ENCODE measurements at places on chromosomes 13 and 19.

DNA sequence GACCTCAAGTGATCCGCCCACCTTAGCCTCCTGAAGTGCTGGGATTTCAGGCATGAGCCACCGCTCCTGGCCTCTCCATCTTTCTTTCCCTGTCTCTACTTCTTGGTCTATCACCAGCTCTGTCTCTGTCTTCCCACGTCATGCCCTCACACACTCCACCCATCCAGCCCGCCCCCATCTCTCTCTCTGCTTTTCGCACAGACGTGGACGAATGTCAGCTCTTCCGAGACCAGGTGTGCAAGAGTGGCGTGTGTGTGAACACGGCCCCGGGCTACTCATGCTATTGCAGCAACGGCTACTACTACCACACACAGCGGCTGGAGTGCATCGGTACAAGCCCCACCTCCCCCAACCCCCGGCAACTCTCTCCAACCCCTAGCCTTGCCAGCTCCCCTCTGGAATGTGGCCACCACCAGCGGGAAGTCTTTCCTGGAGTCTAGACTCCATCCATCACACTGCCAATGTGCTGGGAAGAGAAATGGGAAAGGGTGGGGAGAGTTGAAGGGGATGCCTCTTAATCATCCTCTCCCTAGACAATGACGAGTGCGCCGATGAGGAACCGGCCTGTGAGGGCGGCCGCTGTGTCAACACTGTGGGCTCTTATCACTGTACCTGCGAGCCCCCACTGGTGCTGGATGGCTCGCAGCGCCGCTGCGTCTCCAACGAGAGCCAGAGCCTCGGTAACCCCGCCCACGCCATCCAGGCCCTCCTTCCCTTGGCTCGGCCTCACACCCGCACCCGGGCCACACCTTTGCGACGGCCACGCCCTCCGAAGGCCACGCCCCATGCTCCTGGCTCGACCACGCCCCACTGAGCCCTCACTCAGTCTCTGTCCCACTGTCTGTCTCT lies 22.5 kb downstream of the LTBP4 start:
- DNase-seq, result no peak

DNA sequence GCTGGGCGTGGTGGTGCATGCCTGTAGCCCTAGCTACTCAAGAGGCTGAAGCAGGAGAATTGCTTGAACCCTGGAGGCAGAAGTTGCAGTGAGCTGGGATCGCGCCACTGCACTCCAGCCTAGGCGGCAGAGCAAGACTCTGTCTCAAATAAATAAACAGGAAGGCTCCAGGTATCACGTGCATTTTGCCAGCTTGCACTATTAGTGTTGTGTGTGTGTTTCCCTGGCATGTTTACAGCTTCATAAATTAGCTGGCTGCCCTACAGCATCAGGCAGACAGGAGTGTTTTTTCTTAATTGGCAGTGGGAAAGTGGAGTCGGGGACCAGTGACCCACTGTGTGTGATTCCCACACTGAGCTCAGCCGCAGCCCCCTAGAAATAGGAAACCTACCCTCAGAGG lies 32.6 kb downstream of the SHISA2 start:
- no peak for DNase-seq

DNA sequence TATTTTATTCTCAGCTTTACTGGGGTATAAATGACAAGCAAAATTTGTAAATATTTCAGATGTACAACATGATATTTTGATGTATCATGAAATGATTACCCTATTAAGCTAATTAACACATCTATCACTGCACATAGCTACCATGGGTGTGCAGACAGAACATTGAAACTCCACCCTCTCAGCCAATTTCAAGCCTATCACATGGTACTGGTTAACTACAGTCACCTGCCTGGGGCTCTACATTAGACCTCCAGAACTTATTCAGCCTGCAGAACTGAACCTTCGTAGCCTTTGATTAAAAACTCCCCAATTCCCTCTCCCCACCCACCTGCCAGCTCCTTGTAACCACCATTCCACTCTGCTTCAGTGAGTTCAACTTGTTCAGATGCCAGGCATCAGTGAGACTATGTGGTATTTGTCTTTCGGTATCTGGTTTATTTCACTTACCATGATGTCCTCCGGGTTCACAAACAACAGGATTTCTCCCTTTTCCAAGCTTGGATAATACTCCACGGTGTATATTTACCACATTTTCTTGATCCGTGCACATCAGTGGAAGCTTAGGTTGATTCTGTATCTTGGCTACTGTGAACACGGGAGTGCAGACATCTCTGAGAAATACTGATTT lies 19.2 kb downstream of the RAB20 start:
- DNase-seq, result no peak

- no peak for DNase-seq
These were observed 29.9 kb downstream of the SERP2 start for GRCh38 chr13:44403461-44404056.

DNA sequence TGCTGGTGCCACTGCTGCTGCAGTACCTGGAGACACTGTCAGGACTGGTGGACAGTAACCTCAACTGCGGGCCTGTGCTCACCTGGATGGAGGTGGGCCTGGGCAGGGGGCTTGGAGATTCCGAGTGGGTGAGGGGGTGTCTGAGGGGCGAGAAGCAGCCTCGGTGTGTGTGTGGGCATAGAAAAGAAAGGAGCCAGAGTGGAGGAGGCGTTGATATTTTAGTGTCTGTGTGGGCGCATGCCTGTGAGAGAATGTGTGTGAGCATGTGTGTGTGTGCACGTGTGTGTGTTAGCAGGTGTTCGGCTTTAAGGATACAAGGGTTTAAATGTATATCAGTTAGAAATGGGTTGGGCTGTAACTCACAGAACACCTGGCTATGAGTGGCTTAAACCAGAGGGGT lies 3.7 kb downstream of the ARHGAP33 start:
- DNase-seq, result no peak

DNA sequence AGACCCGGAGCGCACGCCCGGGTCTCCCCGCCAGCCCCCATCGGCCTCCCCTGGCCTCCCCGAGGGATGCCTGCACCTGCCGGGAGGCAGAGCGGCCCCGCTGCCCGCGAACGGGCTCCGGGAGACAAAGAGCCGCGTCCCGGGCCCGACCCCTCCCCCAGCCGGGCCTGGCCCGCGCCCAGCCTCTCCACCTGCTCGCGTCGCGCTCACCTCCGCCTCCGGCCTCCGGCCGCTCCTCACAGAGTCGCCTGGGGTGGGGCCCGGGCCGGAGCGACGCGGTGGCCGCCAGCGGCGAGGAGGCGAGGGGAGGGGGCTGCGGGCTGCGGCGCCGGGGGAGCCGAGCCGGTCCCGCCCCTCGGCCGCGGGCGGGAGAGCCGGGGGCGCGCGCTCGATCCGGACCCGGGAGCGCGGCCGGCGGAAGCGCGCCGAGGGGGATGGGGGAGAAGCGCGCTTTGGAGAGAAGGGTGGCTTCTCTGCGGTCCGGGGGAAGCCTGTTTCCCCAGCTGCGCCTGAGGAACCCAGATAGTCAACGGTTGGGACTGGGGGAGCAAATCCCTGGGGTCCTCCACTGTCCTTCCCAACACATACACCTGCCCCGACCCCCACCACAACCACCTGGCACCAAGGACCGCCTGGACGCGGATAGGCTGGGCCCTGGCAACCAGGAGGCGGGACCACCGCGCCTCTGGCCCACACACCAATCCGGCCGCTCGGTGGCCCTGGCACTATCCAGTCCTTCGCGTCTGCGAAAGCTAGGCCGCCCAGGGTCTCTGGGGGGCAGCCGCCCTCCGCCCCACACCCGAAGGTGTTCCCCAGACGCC lies at the start of gene PRR36:
TSS of gene PRR36 (minus strand) at position 315 of the 821 bp plus-strand sequence. CDS start 701 bp downstream, outside the sequence.
- no peak for DNase-seq

DNA sequence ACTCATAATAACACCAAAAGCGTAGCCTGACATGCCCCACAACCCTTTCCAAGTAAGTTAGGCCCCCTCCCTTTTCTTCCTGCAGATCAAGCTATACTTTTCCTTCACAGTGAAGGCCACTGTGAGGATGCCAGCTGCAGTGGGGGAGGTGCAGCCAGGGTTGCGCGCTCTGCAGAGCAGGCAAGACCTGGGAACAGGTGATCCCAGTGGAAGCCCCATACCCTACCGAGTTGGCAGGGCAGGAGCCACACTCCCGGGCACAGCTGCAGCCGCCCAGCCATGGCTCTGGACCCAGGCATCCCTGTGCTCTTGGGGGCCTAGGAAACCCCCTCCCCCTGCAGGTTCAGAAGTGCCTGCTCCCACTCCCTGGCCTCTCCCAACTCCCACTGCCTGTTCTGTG lies 18.7 kb downstream of the MTMR6 start:
- DNase-seq, result no peak

- DNase-seq, result no peak
These were observed 8.9 kb upstream of the FAM124A start for GRCh38 chr13:51213173-51213728.

- DNase-seq, result no peak
These were observed 6.0 kb upstream of the RASL11A start for GRCh38 chr13:27264648-27265047.

- DNase-seq, result no peak
These were observed 276.0 kb downstream of the SLC7A1 start for GRCh38 chr13:29319451-29319850.

DNA sequence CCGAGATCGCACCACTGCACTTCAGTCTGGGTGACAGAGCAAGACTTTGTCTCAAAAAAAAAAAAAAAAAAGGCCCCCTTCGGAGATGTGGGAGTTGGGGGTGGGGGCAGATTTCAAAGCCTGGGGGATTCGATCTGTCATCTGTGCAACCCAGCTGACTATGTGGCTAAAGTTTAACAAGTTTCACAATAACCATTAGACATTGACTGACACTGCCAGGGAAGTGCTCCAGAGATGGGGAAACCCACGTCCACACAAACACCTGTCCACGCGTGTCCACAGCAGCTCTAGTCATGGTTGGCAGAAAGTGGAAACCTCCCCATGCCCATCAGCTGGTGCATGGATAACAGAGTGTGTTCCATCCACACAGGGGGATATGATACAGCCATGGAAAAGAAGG lies 37.6 kb upstream of the HOMER3 start:
- no peak for DNase-seq

DNA sequence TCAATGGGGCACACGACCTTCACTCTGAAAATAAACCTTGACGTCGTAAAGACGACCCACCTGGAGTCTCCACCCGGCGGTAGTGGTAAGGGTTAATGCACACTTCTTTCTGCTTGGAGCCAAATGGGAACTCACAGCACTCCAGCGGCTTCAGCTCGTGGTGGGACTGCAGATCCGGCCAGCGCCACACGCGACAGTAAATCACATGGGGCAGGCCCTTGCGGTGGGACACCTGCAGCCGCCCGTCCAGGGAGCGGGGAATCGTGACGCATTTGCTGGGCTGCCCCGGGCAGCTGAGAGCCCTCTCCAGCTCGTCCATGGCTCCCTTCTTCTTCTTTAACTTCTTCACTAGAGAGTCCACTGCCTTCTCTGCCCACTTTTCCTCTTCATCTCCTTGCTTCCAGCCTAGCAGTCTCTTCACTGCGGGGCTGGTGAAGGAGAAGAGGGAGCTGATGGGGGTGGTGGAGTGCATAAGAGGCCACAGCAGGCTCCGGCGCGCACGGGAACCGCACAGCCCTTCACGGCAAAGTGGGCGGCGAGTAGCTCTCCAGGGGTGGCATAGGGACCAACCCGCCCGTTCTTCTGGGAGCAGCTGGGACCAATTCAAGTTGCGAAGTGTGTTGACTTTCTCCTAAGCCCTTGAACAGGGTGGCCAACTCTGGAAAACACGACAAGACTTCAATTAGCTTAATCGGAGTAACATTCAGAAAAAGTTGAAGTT lies 40.7 kb downstream of the SMAD9 start:
- no peak for DNase-seq

DNA sequence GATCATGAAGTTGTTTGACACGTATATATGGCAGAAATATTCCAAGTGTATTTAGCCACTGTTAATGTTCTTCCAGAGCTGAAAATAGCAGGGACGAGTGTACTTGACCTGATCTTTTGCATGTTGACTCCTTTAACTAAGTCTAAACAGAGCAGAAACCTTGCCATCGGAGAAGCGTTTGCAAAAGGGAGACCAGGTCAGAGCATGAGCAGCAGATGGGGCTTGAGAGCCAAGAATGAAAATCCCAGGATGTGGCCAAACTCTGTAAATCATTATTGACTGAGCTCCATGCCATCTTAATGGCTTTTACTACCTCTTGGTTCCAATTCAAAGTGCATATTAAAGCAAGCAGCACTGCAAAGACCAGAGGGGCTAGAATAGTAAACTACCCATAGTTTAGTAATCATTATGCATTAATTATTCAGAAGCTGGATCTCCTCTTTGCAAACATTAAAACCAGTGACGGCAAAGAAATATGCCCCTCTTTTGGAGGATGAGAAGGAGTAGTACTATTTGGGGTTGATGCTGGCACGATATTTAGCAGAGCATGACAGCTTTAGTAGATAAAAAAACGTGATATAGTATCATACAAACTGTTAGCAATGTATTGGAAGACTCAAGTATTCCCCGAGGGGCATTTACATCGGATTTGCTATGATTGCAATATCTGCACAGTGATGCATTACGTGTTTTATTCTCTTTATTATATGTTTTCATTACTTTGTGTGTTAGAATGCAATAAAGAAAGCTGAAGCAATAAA lies 55.7 kb downstream of the FAM216B start:
- no peak for DNase-seq

DNA sequence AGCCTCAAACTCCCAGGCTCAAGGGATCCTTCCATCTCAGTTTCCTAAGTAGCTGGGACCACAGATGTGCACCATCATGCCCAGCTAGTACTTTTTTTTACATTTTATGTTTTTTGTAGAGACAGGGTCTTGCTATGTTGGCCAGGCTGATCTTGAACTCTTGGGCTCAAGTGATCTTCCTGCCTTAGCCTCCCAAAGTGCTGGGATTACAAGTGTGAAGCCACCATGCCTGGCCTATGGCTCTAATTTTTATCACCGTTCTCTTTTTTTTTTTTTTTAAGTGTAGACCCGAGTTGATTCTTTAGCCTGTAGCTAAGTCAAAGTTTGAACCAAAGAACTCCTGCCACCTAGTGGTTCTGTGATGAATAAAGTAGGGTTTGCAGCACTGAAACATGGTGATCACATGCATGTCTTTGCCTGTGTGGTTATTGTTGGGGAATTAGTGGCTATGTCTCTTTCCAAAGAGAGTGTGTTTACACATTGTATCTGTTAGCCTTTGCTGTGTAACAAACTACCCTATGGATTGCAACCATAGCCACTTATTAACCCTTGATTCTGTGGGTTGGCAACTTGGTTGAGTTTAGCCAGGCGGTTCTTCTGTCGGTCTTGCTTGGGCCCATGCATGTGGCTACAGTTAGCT lies 11.6 kb downstream of the NFILZ start:
- no peak for DNase-seq

GRCh38 chr19:48618278-48618915 lies 581 bp downstream of the RPL18 start:
- DNase-seq, result no peak

All from stimulated activated CD8-positive, alpha-beta memory T cell treated with anti-CD3 and anti-CD28 coated beads, Interleukin-7, amount 100 ng/mL, for 1 hour (primary cell).